Non-pigmented ciliary epithelial cell (primary cell): ENCODE measurements at places on chromosomes 16 and 17.

GRCh38 chr16:89828870-89829629 lies 775 bp downstream of the SPIRE2 start:
- DNase-seq: no peak

GRCh38 chr16:84514295-84514873 lies 9.9 kb upstream of the MEAK7 start:
- DNase-seq: no peak

DNA sequence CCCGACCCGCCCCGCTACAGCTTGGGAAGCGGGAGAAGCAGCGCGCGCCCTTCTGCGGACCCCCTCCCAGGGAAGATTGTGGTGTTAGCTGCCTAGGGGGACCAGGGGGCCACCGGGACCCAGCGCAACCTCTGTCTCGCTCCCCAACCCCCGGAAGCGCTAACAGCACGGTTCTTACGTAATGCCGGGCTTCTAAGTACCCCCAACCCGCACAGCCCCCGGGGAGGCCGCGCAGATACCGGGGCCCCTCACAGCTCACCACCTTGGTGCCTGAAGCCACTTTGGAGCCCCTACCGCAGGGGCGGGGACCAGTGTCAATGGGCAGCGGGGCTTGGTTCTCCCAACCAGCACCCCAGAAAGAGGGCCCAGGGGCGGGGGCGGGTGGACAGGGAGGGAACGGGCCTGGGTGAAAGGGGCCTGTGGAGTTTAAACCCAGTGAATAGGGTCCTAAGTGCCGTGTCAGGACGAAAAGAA lies 348 bp downstream of the MPP2 start:
- DNase-seq: no peak

DNA sequence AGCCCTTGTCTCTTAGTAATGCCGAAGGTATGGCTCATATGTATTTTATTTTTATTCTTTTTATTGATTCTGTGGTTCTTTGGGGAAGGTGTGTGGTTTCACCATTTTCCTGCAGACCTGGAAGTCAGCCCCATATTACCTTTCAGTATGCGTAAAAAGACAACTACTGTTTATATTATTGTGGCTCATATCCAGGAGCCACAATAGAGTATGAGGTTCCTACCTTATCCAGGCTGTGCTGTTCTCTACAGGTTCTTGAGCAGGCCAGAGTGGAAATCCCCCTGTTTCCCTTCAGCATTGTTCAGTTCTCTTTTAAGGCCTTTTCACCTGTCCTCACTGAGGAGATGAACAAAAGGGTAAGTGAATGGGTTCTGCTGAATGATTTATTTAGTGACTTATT lies 33.2 kb downstream of the REXO5 start:
- no peak for DNase-seq

DNA sequence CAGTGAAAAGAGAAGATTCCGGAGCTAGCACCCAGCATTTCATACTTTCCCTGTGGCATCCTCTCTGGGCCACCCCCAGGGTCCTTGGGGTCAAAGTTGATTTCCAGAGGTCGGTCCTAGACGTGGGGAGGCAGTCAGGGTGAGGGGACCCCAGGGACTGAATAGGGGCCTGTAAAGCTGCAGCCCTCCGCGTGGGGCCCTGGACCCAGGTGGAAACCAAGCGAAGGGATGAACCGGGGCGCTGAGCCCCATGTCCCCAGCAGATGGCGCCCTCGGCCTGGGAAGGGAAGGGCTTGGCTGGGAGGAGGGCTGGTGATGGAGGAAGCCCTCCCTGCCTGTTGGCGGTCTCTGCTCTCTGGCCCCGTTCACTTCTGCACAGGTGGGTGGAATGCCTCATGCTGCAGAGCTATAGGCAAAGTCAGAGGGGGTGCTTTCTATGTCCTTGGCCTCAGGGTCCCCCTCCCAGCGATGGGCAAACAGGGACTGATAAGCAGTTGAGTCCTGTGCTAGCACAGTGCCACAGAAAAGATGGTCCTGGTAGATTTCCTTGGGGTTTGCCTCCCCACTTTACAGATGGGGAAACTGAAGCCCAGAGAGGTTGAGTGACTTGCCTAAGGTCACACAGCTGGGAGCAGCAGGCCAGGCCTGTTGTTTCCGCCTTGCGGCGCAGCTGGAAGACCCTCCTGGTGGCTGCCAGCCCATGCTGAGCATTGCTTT lies 163.4 kb upstream of the CIBAR2 start:
- no peak for DNase-seq

GRCh38 chr16:77277141-77277540 lies 77.9 kb downstream of the SYCE1L start:
- DNase-seq: no peak

- peak; percentile 99 for DNase-seq
Measured at GRCh38 chr17:58517928-58518609, 3.6 kb upstream of the MTMR4 start.

DNA sequence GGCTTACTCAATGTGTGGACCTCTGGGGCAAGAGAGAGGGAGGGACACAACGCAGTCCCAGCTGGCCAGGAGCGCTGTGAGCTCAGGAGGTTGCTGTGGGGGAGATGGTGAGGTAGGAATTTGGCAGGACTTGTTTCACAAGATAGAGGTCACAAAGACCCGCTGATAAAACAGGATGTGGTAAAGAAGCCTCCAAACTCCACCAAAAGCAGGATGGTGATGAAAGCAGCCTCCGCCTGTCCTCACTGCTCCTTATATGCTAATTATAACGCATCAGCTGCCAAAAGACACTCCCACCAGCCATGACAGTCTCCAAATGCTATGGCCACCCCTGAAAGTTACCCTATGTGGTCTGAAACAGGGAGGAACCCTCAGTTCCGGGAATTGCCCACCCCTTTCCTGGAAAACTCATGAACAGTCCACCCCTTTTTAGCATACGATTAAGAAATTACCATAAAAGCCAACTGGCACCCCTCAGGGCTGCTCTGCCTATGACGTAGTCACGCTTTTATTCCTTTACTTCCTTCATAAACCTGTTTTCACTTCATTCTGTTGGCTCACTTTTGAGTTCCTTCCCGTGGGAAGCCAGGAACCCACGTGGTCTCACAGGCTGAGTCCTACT lies 5.3 kb upstream of the EIF4A3 start:
- DNase-seq: peak; percentile 65

DNA sequence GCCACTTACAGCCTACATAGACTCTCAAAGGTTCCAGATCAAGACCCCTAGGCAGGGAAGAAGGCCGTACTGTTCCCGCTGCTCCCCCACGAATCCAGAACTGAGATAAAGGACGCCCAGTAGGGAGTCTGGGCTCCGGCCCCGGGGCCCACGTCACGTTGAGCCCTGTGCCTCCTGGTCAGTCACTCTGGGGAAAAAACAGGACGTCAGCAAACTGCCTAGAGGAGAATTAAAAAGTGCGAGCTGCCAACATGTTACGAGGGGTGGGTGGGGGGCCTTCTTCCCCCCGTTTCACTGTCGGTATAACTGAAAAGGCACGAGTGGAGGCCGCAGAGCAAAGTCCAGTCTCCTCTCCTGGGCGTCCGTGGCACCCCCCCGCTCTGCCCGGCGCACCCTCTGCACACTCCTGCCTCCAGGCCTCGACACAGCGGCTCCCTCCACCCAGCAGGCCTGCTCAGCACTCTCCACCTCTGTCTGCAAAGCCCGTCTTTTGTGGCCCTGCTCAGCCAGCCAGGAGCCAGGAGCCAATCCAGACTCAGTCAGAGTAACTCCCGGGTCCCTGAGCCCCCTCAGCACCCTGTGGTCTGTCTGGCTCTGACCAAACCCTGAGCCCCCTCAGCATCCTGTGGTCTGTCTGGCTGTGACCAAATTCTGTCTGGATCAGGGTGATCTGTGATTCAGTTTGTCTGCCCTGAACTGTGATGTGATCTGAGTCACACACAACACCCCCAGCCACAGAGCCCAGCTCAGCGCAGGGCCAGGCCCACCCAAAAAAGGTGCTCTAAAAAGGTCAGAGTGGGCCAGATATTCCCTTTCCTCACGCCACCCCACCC lies 6.2 kb downstream of the ITGAE start:
- peak; percentile 70 for DNase-seq

DNA sequence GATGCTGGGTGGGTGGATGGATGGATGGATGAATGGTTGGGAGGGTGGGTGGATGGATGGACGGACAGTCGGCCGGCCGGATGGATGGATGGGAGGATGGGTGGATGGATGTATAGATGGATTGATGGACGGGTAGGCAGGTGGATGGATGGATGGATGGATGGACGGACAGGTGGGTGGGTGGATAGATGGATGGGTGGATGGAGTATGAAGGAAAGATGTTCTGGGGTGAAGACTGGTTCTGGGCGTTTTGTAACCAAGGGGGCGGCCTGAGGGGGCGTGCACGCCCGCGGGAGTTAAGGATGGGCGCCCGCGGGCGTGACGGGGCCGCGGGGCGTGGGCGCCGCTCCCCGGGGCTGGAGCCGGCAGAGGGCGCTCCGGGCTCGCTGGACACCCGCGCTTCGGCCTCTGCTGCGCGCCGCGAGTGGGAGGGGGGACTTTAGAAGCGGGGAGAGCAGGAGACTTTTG lies at the start of gene NECAB2:
NECAB2 (plus strand) TSS at position 407 of the 468 bp plus-strand sequence. CDS start 405 bp downstream, outside the sequence.
- DNase-seq: no peak

- DNase-seq: no peak
Measured at GRCh38 chr16:88779406-88780141, 5.4 kb downstream of the PIEZO1 start.
